Lung microvascular endothelial cell (primary cell): ENCODE measurements at places on chromosomes 11 and 22.

DNA sequence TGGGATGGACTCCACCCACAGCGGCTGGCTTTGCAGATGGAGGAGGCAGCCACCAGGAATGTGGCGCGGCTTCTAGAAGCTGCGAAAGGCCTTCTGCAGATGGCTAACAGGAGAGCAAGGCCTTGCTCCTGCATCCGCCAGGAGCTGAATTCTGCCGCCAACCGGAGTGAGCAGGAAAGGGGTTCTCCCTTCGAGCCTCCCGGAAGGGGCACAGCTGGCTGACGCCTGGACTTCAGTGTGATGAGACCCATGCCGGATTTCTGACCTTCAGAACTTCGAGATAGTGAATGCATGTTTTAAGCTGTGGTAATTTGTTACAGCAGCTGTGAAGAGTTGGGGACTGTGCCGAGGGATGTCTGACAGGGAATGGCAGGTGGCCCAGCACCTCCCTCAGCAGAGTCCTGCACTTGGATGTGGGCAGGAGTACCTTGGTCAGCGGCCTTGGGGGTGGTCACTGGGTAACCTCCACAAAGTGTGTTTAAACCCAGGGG lies 7.7 kb downstream of the TBC1D22A start:
- no peak for DNase-seq

- peak; percentile 73 for DNase-seq
Measured at GRCh38 chr11:86672007-86672621, at the start of gene ME3. Gene ME3, minus strand, starts transcription at chr11:86672616.

DNA sequence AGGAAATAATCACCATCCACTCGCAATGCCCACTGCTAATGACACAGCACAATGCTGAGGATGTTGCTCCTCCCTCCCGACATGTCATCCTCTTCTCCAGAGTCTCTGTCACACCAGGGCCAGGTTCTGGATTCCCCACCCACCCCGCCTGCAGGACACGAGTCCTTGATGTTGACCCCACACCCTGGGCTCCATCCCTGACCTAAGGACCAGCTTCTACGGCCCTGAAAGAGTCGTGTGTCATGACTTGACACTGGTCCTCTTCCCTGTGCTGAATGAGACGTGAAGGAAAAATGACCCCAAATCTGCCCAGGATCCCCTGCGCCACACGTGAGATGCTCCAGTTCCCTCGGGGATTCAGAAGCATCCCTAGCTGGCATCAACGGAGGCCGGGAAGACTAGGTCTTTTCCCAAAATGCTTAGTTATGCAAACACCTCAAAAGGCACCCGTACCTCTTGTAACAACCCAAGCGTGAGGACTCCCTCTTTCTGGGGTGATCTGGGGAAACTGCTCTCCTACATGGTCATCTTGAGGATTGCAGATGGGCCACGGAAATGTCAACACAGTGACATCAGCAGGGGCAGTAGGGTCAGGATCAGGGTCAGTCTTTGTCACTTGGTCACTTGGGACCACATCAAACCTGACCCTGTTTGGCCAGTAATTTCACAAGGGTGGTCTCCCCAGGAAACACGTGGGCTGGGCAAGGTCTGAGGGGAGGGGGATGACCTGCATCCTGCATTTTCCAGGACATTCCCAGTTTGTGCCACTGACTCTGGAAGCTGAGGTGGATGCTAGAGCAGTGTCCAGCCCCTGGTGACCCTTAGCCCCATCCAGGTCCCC lies 42.0 kb downstream of the IGLL5 start:
- DNase-seq = no peak

GRCh38 chr22:48021991-48022401 lies 1259.5 kb downstream of the TBC1D22A start:
- DNase-seq = no peak

DNA sequence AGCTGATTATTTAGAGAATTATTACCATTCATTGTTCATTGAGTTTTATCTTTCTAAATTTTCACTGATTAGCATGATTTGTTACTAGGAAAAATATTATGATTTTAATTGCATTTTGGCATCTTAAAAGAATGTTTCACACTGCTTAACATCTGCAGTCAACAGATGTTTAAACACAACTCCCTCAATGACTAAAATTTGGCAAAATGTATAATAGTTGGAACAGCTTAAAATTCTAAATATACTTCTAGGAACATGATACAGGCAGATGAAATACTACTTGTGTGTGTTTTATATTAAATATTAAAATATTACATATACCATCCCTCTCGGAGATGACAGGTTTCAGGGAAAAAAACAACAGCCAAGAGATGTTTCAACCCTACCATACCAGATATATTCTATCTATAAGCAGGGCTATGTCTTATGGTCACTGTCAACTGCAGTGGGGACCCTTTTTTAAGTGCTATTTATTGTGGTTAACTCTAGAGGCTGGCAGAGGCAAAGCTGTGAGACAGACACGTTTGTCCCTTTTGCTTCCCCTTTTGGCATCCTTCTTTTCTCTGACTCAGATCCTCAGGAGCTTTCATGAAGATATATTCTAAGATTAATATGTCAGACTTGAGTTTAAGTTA lies 81.9 kb downstream of the BDNF start:
- no peak for DNase-seq

DNA sequence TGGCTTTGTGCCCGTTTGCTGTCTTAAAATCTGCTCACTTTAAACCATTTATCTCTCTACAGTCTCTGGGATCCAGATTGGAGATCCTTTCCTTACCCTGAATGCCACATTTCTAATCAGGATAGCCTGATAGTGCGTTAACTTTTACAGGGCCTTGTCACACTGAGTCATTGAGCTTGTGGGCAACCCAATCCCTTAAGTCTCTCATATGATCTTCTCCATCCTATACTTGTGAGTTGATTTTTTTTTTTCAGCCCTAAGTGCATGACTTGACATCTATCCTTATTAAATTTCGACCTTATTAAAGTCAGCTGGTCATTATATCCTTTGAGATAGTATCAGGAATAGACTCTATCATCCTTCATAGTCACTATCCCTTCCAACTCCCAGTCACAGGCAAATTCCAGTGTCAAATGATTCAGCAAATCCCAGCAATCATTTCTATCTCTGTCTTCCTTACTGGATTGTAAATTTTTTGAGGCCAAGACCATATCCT lies 57.7 kb downstream of the TEAD1 start:
- no peak for DNase-seq

DNA sequence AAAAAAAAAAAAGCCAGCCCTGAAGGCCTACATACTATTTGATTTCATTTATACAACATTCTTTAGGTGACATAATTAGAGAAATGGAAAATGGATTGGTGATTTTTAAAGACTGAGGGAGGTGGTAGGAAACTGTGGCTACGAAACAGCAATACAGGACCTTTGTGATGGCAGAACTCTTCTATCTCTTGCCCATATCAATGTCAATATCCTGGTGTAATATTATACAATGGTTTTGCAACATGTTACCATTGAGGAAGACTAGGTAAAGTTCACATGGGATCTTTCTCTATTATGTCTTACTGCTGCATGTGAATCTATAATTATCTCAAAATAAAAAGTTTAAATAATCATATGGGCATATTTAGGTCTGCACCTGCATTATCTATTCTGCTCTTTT lies 371.2 kb downstream of the ETS1 start:
- DNase-seq = no peak

GRCh38 chr22:37768273-37768672 lies 39.5 kb upstream of the GCAT start:
- DNase-seq = no peak

DNA sequence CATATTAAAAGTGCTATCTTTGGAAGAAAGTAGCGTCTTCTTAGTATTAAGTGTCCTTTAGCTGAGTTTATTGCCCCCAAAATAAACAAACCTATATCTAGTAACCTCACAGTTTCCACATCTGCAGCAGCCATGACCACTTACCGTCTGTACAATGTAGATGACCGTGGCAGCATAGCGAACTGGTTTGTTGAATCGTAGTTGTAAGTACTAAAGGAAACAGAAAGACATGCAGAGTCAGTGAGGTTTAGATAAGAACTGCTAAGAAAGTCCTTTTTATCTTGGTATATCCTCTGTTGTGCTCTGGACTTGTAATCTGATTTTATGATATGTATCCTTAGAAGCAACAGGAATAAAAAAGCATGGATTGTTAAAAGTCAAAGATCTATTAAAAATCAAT lies 9.4 kb downstream of the SLC5A12 start:
- no peak for DNase-seq

DNA sequence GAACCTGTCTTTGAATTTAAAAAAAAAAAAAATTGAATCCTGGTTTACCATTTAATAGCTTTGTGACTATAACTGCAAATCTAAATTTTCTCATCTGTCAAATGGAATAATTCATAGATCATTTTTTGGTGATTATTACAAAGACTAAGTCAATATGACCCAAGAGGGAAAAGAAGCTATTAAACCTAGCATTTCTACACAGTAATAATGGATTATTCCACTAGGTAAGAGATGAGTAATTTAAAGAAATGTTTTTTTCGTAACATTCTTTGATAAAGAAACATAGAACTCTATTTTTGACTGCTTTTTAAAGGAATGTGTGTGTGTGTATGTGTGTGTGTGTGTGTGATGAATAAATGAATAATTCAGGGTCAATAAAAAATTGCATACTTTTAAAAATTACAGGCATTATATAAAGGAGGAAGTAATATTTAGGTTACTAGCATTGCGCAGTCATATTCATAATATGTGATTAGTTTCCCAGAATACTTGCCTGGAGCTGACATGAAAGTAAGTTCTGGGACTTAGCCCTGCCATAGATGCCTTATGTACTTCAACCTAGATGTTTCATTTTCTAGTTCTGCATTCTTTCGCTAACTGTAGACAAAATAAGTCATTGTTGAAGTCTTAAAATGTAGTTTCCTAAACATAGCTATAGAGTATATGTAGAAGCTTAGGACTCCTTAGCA lies 72.9 kb downstream of the TMEM135 start:
- no peak for DNase-seq

DNA sequence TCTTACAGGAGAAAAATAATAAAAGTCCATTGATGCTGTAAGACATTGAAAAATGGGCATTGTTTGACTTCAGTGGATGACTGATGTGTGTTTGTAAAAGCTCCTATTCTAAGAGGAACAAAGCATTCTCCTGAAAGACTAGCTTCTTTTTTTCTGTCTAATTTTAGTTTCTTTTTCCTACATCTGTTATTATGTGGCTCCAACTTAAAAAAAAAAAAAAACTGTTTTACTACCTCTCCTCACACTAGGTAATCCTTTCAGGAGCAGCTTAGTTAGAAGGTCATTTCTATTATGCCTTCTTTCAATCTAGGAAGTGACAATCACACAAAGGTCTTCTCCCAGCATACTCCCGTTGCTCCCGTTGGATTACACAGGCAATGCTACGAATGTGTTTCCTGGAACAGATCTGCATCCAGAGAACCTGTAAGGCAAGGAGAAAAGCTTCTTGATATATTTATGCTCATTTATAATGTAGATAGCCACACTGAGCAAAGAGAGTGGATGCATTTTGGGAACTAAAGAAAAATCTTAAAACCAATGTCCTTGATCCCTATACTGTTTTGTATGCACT lies 595.1 kb upstream of the CCDC179 start:
- no peak for DNase-seq

DNA sequence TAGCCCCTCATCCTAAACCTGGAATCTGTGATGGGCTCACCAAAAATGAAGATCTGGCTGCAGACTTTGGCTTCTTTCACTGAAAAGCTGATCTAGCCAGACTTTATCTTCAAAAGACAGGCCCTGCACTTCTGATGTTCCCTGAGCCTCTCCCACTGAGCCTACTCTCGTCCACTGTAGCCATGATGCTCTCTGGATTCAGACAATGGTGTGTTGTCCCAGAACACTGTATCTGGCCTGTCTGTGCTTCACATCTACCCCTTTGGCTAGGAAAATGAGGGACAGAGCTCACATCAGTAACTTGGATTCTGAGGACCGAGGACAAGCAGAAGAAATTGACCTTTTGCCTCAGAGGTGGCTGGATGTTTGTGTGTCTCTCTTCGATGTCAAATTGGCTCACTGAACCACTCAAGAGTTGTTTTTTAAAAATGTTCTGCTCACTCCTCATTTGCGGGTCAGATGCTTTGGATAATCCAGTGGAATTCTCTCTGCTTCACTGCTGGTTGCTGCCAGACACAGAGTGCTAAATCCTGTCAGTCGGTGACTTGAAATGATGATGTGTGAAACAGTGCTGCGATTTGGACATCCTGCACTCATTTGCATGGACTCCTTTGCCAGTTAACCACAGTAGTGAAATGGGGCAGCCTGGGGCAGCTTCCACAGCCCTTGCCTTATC lies 67.5 kb downstream of the ARFGAP2 start:
- DNase-seq = no peak

- no peak for DNase-seq
Measured at GRCh38 chr11:19562156-19562555, 150.5 kb upstream of the NAV2 start.

DNA sequence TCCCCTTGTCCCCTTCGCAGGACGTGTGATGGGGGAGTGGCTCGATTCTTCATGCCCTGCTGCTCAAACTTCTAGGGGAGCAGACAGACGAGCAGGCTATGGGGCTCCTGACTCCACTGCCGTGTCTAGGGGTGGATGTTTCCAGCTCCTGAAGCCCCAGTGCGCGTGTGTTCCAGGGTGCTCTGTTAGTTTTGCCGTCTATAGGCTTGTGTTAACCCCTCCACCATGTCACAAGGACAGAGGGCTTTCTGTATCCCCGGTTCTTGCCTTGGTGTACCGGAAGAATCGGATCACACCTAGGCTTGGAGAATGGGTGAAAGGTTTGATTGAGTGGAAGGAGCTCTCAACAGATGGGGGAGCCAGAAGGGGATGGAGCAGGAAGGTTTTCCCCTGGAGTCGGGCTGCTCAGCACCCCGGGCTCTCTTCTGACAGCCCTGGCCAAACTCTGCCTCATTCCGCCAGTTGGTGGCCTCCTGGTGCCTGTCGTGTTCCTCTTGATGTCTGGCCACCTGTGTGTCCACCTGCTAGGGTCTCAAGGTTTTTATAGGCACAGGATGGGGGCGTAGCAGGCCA lies 810.7 kb downstream of the BRD1 start:
- no peak for DNase-seq

GRCh38 chr11:65912845-65913244 lies 6.0 kb downstream of the C11orf68 start:
- DNase-seq = no peak

DNA sequence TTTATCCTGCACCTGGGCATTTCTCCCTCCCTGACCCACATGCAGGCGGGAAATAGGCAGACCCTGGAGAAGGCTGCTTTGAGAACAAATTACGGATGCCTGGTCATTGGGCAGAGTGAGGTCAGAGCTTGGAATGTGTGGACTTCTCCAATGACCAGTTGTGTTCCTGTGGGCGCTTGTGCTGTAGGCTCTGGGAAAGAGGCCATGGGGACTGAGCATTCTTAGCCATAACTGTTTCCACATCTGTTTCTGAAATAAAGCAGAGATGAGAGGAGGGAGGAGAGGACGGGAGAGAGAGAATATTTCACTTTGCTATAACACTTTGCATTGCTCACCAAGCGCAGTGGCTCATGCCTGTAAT lies 11.2 kb upstream of the TMEM184B start:
- no peak for DNase-seq

GRCh38 chr11:30758012-30758411 lies 171.9 kb upstream of the MPPED2 start:
- DNase-seq = no peak

- DNase-seq = no peak
Measured at GRCh38 chr11:134145715-134146114, 76.8 kb downstream of the JAM3 start.

- DNase-seq = no peak
Measured at GRCh38 chr11:64539711-64540427, 51.2 kb upstream of the SLC22A12 start.

- no peak for DNase-seq
Measured at GRCh38 chr11:69430566-69430965, 50.9 kb upstream of the LINC01488 start.

GRCh38 chr11:77409046-77409445 lies 64.8 kb downstream of the PAK1 start:
- DNase-seq = no peak
